NCI-H1436 (cell line): ENCODE measurements at places on chromosomes 3 and 15.

- DNase-seq: no peak
Measured at GRCh38 chr3:127197300-127198189, 4.6 kb downstream of the PRR23E start.

DNA sequence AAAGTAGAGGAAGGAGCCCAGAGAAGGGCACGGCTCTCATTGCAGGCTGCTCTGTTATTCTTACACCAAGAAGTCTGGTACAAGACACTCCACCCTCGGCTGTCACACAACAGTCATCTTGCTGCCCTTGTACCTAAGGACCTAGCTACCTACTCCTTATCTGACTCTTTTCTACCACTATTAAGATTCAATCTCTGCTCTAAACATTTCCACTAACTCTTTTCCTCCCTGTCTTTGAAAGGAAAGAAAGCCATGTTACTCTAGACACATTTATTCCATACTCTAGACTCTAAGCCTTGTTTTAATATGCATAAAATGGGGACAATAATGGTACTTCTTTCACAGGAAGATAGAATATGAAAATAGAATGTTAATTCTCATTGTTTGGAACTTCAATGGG is 73.3 kb upstream of the C3orf49 start:
- no peak for DNase-seq

- no peak for DNase-seq
Measured at GRCh38 chr3:22029480-22029879, 278.5 kb upstream of the ZNF385D start.

DNA sequence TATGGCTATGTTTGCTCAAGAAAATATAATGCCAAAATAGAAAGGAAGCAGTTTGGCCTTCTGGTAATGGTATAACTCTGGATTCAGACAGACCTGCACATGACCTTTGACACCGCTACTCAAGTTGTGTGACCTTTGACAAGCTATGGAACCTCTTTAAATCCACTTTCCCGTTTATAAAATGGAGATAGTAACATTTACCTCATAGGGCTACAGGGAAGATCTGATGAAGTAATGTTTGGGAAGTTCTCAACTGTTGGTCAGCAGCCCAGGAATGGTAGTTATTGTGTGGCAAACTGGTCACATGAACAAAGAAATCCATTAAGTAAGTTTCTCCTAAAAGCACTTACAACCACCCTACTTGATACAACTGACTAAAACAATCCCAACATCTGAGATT is 95.1 kb upstream of the PHLDB2 start:
- DNase-seq: no peak

GRCh38 chr15:47726399-47726823 is 9.1 kb downstream of the SEMA6D start:
- DNase-seq: no peak

GRCh38 chr15:68228971-68229385 is 550 bp downstream of the CLN6 start:
- no peak for DNase-seq

DNA sequence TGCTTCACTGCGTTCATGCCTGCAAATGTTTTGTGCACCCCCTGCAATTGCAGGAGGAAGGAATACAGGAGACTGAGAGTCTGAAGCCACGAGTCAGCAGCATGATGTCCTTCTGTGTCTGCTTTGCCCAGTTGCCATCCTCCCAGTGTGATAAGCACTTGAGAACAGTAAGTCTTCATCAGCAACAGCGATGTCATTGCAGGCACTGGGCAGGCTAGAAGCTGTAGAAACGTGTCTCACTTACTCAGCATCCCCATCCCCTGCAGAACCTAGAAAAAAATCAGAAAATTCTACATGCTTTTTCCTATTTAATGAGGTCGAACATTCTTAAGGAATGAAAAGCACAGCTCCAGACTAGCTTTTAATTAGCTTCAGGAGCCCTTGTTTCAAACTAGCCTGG is 156.5 kb upstream of the LPP start:
- no peak for DNase-seq

GRCh38 chr3:138332472-138333073 is 2.9 kb upstream of the NME9 start:
- DNase-seq: no peak
